Activated CD4-positive, alpha-beta T cell treated with anti-CD3 and anti-CD28 coated beads, Interleukin-2, amount 10 ng/mL, durations not matched to agents 7 days and 5 days (primary cell): ENCODE measurements at places on chromosomes 12 and 14. TPM values are rescaled to one million over a fixed set of nuclear protein-coding genes. Genes with fewer than 3 reads are reported as not detected.

DNA sequence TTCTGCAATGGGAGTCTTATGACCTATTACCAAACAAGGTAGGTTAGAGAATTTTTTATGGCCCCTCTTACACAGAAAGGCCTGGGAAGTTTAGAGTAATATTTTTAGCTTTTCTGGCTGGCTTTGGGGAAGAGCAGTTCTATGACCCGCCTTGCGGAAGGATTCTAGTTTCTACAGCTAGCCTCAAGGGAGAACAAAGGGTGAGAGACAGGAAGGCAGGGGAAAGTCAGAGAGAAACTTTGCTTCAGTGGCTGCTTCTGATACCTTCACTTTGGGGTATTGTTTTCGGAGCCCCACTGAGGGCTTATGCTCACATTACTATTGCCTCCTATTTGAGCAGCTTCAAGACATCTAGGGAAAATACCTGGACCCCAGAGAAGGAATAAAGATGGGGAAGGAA lies 80.7 kb upstream of the NUDT4 start:
- H3K36me3 ChIP-seq, result no peaks in the 10 kb centered on the region
- peaks cover 4% of the 10 kb centered on the region for H3K4me1 ChIP-seq
- no peaks in the 10 kb centered on the region for H3K27me3 ChIP-seq
- no peak overlapping the region for H3K4me3 ChIP-seq
- no peak overlapping the region for H3K27ac ChIP-seq
- DNase-seq, result no peak

DNA sequence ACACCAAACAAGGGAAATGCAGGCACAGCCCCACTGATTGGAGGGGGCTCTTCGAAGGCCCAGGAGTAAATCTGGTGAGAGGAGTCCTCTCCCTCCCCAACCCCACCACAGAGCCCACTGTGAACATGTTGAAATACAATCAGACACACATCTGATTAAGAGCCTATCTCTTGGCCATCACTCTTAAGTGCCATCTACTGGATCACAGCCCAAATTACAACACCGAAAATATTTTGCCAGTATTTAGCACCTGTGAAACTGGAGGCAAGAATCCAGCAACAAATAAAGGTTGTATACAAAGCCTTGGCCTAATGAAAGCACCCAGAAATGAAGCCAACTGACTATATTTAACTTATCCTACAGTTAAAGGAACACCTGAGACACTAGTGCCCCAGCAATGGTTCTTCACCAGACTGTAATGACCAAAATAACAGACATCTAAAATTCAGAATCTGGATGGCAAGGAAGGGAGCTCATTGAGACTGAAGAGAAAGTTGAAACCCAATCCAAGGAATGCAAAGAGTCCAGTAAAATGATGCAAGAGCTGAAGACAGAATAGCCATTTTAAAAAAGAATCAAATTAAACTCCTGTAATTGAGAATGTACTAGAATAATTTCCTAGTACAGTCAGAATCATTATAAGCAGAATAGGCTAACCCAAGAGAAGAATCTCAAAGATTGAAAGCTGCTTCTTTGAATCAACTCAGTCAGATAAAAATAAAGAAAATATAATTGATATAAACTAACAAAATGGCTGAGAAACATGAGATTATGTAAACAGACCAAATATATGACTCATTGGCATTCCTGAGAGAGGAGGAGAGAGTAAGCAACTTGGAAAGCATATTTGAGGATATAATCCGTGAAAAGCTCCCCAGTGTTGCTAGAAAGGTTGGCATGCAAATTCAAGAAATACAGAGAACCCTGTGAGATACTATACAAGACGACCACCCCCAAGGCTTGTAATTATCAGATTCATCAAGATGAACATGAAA lies 1117.0 kb downstream of the FLRT2 start:
- no peak for DNase-seq
- no peaks in the 10 kb centered on the region for H3K27me3 ChIP-seq
- no peak overlapping the region for H3K27ac ChIP-seq
- H3K4me3 ChIP-seq, result no peak overlapping the region
- H3K4me1 ChIP-seq, result no peaks in the 10 kb centered on the region

- no peaks in the 10 kb centered on the region for H3K36me3 ChIP-seq
- peaks cover 3% of the 10 kb centered on the region for H3K4me1 ChIP-seq
- H3K4me3 ChIP-seq, result no peak overlapping the region
- no peak for DNase-seq
- H3K27me3 ChIP-seq, result peaks cover 8% of the 10 kb centered on the region
Measured at GRCh38 chr14:49339130-49339529, 247.1 kb downstream of the RPS29 start.

- DNase-seq, result no peak
- H3K4me1 ChIP-seq, result peaks cover 77% of the 10 kb centered on the region
- H3K4me3 ChIP-seq, result no peak overlapping the region
- peak overlapping the region; percentile 14 for H3K27ac ChIP-seq
- no peaks in the 10 kb centered on the region for H3K27me3 ChIP-seq
Measured at GRCh38 chr14:69693801-69694729, 72.9 kb upstream of the SRSF5 start.

GRCh38 chr14:85063747-85064146 lies 466.2 kb upstream of the FLRT2 start:
- no peaks in the 10 kb centered on the region for H3K4me1 ChIP-seq
- no peaks in the 10 kb centered on the region for H3K27me3 ChIP-seq
- no peak for DNase-seq
- H3K4me3 ChIP-seq, result no peak overlapping the region
- H3K36me3 ChIP-seq, result no peaks in the 10 kb centered on the region
- no peak overlapping the region for H3K27ac ChIP-seq

- peaks cover 7% of the 10 kb centered on the region for H3K4me1 ChIP-seq
- DNase-seq, result no peak
Measured at GRCh38 chr12:67826946-67827720, 162.1 kb upstream of the IFNG-AS1 start.

- H3K27ac ChIP-seq, result no peak overlapping the region
- no peak overlapping the region for H3K4me3 ChIP-seq
- DNase-seq, result no peak
- no peaks in the 10 kb centered on the region for H3K27me3 ChIP-seq
- H3K36me3 ChIP-seq, result peaks cover 60% of the 10 kb centered on the region
Measured at GRCh38 chr14:51939755-51940301, 49.5 kb upstream of the RTRAF start.

DNA sequence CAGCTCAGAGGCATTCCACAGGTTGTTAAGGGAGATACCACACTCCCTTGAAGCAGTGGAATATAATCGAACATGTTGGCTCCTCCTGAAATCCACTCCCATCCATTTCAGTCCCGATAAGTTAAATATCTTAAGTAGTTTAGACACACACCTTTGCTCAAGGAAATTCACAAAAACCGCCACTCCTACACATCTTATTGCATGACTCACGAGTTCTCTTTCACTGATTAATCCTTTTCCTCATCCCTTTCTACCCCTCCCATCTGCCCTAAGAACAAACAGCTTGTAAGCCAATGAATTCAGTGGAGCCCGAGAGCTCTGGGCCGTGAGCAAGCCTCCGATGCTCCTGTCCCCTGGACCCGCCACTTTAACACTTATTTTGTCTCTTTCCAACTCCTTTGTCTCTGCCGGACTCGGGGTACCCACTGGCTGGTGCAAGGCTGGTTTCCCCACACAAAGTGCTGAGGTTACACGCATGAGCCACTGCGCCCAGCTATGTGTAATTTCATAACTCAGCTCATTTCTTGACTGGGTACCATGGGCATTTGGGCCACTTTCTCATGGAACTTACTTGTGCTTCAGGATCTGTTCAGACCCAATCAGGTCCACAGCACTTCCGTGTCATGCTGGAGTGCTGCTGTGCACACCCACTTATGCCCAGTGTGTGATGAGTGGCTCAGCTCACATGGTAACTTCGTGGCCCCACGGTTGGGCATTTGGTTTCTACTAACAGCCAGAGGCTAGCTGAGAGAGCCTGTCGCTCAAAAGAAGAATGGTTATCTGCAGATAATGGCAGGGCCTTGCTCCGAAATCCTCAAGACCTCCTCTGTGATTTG lies 171.8 kb upstream of the ALG10B start:
- no peak for DNase-seq
- H3K36me3 ChIP-seq, result no peaks in the 10 kb centered on the region
- H3K4me3 ChIP-seq, result no peak overlapping the region
- no peak overlapping the region for H3K27ac ChIP-seq

- DNase-seq, result no peak
- H3K4me3 ChIP-seq, result no peak overlapping the region
- no peaks in the 10 kb centered on the region for H3K27me3 ChIP-seq
- H3K27ac ChIP-seq, result no peak overlapping the region
- no peaks in the 10 kb centered on the region for H3K36me3 ChIP-seq
- no peaks in the 10 kb centered on the region for H3K4me1 ChIP-seq
Measured at GRCh38 chr14:85243321-85243720, 286.6 kb upstream of the FLRT2 start.

- H3K27ac ChIP-seq, result no peak overlapping the region
- no peak overlapping the region for H3K4me3 ChIP-seq
Measured at GRCh38 chr14:82388488-82388887, 854.8 kb upstream of the SEL1L start.

DNA sequence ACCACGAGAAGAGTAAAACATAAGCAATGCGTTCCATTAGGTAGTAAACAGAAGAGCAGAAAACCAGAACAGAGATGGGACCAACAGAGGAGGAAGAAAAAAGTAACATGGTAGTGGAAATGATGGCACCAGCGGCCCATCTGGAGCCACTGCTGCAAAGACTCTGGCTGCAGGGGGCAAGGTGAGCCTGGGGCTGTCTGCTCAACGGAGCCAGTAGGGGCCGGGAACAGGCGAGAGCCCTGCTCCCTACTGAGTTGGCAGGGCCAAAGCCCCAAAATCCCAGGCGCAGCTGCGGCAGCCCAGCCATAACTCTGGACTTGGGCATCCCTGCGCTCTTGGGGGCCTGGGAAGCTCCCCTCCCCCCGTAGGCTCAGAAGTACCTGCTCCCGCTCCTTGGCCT lies 28.5 kb upstream of the PYGL start:
- H3K36me3 ChIP-seq, result no peaks in the 10 kb centered on the region
- H3K27ac ChIP-seq, result no peak overlapping the region
- H3K4me3 ChIP-seq, result no peak overlapping the region
- peaks cover 7% of the 10 kb centered on the region for H3K27me3 ChIP-seq

DNA sequence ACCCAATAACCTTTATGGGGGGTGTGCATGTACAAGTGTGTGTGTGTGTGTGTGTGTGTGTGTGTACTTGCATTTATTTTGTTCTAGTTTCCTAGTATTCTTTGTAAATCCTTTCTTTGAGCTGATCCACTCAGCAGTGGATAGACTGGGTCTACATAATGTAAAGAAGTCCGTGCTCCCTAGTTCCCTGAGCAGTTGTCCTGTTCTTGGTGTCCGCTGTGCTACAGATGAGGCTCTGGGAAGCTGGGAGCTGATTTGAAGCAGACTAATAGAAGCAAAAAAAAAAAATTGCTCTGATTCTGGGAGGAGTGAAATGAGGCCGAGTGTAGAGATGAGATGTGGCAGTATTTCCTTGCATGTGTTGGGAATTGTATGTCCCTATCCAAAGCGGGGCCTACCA lies 150.4 kb upstream of the WSCD2 start:
- H3K4me3 ChIP-seq, result no peak overlapping the region
- H3K4me1 ChIP-seq, result no peaks in the 10 kb centered on the region
- H3K27ac ChIP-seq, result no peak overlapping the region
- no peaks in the 10 kb centered on the region for H3K36me3 ChIP-seq

GRCh38 chr12:5905757-5906156 lies 39.3 kb downstream of the ANO2 start:
- H3K4me3 ChIP-seq, result no peak overlapping the region
- no peaks in the 10 kb centered on the region for H3K36me3 ChIP-seq
- DNase-seq, result no peak
- H3K27me3 ChIP-seq, result peaks cover 10% of the 10 kb centered on the region

DNA sequence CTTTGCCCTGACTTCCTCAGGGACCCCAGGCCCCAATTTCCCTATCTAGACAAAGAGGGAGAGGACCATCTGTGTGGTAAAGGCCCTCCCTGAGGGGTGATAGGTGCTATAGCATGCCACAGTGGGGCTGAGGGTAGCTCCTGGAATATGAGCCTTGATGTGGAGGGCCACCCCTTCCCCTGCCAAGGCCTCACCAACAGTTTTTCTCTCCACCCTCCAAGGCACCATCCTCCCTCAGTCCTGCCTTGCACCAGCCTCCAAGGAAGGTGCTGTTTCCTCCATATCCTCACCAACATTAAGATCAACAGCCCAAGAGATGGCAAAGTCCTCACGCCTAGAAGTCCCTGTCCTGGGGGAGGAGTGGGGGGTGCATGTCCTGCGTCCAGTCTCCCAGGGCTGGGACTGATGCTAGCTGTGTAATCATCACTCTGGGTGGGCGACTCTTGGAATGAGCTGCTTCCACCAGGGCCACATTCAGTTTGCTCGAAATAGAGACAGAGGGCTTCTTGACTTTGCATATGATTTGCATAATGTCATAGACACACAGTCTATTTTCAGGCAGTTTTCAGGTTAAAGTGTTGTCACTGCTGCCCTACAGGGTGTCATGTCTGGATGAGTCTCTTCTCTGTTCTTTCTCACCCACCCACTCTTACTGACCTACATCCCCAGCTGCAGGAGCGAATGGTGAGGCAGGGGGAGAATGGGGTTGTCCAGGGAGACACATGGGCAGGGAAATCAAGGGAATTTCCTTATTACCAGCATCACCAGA lies 17.4 kb downstream of the ACVRL1 start:
- H3K27me3 ChIP-seq, result no peaks in the 10 kb centered on the region
- no peak for DNase-seq
- no peaks in the 10 kb centered on the region for H3K36me3 ChIP-seq
- no peak overlapping the region for H3K4me3 ChIP-seq
- peaks cover 6% of the 10 kb centered on the region for H3K4me1 ChIP-seq
- no peak overlapping the region for H3K27ac ChIP-seq

DNA sequence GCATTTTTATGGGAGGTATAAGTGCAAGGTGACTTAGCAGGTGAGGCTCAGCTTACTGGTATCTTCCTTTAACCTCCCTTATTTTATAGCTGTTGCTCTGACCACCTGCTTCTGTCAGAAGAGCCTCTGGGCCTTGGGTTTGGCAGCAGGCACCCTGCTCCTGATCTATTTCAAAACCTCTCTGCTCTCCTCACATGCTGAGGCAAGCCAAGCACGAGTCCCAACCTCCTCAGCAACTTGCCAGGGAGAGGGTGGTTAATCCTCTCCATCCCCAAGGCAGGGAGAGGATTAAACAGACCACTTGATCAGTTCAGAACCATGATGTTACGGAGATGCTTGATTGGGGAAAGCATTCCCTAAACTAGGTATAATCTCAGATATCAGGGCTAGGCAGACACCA lies 5.4 kb downstream of the PLEKHH1 start:
- no peaks in the 10 kb centered on the region for H3K36me3 ChIP-seq
- H3K4me1 ChIP-seq, result peaks cover 11% of the 10 kb centered on the region
- H3K27me3 ChIP-seq, result peaks cover 51% of the 10 kb centered on the region
- no peak overlapping the region for H3K4me3 ChIP-seq
- no peak overlapping the region for H3K27ac ChIP-seq
- no peak for DNase-seq

The PDE3A gene
- not detected for total RNA-seq

The RFLNA gene
- total RNA-seq, result not detected

The NPFF gene
- total RNA-seq, result not detected

The MIP gene
- total RNA-seq, result not detected

The IGF1 gene
- total RNA-seq, result 0.19 TPM

The BRAP gene
- total RNA-seq, result 23.6 TPM

The KRT86 gene
- total RNA-seq, result not detected

The STON2 gene
- total RNA-seq, result 1.1 TPM

The C12orf57 gene
- total RNA-seq, result 181 TPM

The AREL1 gene
- 44.2 TPM for total RNA-seq

The GPR84 gene
- total RNA-seq, result 0.15 TPM

The SERPINA4 gene
- total RNA-seq, result not detected

The KANSL2 gene
- 44.1 TPM for total RNA-seq
